ENCODE measurements at places on chromosomes 16 and 17.

- DNase-seq, result peak; percentile 31
Measured at GRCh38 chr16:85819245-85819644, 19.8 kb downstream of the COX4I1 start.

- DNase-seq, result no peak
Measured at GRCh38 chr17:27473748-27474609, 17.7 kb downstream of the KSR1 start.

DNA sequence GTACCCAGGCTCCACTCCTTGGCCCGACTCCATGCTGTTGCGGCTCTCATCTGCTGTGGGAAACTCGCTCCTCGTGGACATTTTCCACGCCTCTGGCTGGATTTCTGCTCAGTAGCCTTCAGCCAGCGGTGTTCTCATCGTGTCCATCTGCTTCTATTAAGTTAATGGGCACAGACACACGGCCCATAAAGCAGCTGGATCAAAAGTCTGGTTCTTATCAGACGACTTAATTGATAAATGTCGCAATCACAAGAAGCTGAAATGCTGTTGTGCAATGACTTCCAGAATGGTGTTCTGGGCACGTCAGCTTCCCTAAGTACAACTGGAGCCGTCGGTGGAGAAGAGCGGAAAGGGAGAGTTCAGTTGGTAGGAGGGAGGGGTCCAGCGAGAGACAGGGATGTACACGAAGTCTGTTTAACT lies 211.7 kb upstream of the CHMP6 start:
- no peak for DNase-seq

DNA sequence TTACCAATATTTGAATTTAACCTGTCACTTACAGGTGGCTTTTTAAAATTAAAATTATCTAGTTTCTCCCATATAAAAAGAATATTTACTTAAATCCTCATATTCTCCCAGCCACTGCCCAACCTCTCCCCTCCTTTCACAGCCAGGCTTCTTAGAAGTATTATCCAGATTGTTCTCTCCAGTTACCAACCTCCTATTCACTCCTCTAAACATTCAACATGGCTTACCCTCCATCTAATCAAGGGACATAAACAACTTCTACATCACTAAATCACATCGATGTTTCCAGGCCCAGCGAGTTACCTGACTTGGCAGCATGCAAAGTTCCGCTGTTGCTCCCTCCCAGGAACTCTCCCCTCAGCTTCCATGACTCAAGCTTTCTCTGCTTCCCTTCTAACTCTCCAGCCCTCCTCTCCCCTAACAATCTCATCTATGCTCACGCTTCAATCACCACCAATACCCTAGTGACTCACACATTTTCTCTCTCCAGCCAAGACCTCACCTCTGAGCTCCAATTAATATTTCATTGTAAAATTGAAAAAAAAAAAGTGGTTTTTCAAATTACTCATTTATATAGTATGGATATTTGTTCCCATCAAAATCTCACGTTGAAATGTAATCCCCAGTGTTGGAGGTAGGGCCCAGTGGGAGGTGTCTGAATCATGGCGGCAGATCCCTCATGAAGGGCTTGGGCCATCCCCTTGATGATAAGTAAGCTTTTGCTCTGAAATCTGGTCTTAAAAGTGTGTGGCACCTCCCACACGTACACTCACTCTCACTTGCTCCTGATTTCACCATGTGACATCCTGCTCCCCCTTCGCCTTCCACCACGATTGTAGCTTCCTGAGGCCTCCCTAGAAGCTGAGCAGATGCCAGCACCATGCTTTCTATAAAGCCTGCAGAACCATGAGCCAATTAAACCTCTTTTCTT lies 88.5 kb downstream of the HELZ start:
- DNase-seq, result peak; percentile 53

DNA sequence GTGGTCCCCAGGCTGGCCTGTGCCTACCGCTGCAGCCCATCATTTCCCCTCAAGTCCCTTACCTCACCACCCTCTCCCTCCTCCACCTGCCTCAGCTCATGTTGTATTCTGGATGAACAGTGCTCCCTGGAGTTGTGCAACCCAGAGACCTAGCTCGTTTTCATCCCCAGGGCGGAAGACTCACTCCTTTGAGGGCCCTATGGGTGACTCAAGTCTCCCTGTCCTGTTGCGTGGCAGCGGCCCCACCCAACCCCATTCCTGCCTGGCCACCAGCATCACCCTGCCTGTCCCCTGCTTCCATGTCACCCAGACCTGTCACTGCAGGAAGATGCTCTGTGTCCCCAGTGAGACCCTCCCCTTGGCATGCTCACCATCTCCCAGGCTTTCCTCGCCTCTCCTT lies 3.3 kb downstream of the ALOX12B start:
- no peak for DNase-seq

- no peak for DNase-seq
Measured at GRCh38 chr17:82752371-82753200, 721 bp downstream of the TBCD start.

DNA sequence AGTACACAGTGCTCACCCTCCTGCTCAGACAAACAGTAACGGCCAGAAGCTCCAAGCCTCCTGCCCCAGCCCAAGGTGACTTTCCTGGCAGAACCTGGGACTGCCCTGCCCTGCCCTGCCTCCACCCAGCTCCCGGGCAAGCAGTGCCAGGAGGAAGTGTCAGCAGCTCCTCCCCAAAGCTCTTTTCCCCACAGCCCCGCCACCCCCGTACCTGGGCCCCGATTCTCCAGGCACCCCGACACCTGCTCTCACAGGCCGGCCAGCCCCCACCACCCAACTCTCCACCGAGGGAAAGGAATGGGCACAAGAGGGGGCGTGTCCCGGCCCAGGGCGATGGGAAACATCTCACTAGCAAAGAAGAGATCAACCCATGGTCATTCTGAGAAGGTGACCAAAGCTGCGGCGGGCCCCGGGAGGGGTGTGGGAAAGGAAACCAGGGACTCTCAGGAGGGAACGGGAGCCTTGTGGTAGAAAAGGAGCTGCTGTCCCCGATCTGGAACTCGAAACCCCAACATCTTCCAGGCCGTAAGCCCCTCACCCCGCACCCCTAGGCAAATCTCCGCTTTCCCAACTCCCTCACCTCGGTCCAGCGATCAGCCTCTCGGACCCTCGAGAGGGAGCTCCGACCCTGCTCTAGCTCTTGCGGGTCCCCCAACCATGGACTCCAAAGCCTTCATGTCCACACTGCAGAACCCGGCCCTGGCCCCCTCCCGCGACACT lies 1.2 kb downstream of the BCAR1 start:
- DNase-seq, result no peak

- DNase-seq, result no peak
Measured at GRCh38 chr17:77503293-77503655, 362.5 kb downstream of the SEC14L1 start.

- DNase-seq, result peak; percentile 72
Measured at GRCh38 chr17:28599311-28600184, 723 bp upstream of the SPAG5 start.

GRCh38 chr16:85446951-85447692 lies 166.0 kb upstream of the GSE1 start:
- DNase-seq, result no peak

All from non-pigmented ciliary epithelial cell (primary cell).